Daoy (cell line): ENCODE measurements at places on chromosomes 13 and 19. TPM values are rescaled to one million over a fixed set of nuclear protein-coding genes. Genes with fewer than 3 reads are reported as not detected.

Gene ATP8A2
- 2.7 and 4.6 TPM in 2 replicates for total RNA-seq

Gene ACTMAP
- 0.51 TPM in 1 of 2 replicates, not detected in the other for total RNA-seq

Gene SULT2A1
- not detected in 2 replicates for total RNA-seq

Gene S1PR4
- not detected in 2 replicates for total RNA-seq

GRCh38 chr13:78603240-78603957 lies at the start of gene POU4F1:
TSS of gene POU4F1 (minus strand) at chr13:78603552. CDS start at chr13:78603326, 226 bp downstream.
- peak; percentile 90 for DNase-seq

DNA sequence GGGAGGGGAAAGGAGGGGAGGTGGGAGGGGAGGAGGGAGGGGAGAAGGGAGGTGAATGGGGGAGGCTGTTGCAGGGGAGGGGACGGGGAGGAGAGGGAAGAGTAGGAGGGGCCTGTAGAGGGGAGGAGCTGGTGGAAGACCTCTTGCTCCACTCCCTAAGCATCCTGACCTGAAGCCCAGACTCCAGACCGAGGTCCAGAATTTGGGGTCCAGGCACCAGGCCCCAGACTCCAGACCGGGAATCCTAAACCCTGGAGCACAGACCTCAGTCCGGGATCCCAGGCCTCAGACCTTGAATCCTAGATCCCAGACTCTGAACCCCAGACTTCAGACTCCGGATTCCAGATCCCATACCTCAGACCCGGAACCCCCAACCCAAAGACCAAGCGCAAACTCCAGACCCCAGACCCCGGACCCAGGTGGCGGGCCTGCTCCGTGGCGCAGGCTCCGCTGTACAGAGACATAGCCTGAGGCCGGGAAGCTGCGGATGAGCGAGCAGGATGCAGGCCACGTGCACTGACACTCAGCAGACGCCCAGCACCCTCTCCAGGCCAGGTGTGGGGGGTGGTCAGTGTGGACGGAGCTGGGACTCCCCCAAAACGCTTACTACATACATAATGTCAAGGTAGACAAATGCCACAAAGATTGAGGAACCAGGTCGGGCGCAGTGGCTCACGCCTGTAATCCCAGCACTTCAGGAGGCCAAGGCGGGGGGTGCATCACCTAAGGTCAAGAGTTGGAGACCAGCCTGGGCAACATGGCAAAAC lies 710 bp upstream of the BTBD2 start:
- peak; percentile 76 for DNase-seq
